AG08396 (cell line): ENCODE measurements at places on chromosomes 3 and 15.

GRCh38 chr15:65641768-65642475 is 20.2 kb downstream of the SLC24A1 start:
- no peak for DNase-seq

DNA sequence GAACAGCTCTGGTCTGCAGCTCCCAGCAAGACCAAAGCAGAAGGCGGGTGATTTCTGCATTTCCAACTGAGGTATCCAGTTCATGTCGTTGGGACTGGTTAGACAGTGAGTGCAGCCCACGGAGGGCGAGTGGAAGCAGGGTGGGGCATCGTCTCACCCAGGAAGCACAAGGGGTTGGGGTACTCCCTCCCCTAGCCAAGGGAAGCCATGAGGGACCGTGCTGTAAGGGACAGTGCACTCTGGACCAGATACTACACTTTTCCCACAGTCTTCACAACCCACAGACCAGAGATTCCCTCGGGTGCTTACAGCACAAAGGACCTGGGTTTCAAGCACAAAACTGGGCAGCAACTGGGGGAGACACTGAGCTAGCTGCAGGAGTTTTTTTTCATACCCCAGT is 8.5 kb upstream of the SLC25A36 start:
- no peak for DNase-seq

- DNase-seq: no peak
Measured at GRCh38 chr15:38961456-38961855, 396.8 kb upstream of the RASGRP1 start.

- DNase-seq: no peak
Measured at GRCh38 chr3:82240322-82240721, 478.9 kb upstream of the GBE1 start.

DNA sequence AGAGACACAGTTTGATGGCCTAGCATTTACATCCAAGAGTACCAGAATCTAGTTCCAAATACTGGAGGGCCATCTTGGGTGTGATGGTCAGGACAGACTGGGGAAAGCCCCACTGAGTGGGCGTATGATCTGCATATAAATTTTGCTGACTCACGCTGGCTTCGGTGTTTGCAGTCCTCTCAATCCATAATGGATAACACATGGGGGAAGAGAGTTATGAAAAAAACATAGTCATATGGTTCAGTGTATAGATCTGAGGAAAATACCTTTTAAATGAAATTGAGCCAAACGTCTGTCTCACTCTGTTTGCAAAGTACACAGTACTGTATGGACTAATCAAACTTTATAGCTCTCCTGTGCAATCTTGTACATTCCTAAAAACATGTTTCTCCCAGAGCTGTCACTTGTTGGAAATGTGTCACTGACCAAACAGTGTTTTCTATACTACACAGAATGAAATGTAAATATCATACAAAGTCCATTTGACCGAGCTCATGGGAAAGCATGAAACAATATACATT is 125.3 kb upstream of the THBS1 start:
- DNase-seq: no peak

DNA sequence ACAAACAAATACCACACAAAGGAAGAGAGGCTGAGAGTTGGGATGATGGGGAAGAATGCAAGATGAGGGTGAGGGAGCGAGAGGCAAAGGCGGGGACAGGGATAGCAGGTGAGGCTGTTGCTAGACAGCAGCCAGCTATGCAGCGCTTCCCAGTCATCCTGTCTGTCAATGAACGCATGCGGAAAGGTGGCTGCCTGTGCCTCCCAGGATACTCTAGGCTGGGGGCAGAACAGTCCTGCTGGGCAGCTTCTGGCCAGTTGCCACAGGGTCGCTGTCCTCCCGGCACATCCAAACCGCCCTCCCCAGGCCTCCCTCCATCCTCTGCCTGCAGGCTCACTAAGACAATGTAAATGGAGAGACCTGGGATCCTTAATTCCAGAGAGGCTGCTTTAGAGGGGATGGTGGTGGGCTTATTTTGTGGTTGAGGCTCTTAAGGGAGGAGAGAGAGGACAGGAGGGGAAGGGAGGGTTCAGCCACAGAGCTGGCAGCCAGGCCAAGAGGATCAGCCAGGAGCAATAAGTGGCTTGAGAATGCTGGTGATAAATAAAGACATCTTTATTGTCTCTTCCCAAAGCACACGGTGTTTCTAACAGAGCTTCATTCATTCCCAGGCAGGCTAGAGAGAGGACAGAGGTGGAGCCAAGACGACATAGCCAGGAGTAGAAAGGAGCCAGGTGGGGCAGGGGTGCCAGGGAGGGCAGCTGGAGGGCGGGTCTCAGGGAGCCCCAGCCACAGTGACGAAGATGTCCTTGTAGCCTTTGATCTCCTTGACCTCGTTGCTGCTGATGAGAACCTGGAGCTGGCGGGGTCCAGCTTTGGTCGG is 9.2 kb upstream of the TGM5 start:
- no peak for DNase-seq

- DNase-seq: no peak
Measured at GRCh38 chr3:40477666-40478065, 744 bp downstream of the ZNF619 start.

DNA sequence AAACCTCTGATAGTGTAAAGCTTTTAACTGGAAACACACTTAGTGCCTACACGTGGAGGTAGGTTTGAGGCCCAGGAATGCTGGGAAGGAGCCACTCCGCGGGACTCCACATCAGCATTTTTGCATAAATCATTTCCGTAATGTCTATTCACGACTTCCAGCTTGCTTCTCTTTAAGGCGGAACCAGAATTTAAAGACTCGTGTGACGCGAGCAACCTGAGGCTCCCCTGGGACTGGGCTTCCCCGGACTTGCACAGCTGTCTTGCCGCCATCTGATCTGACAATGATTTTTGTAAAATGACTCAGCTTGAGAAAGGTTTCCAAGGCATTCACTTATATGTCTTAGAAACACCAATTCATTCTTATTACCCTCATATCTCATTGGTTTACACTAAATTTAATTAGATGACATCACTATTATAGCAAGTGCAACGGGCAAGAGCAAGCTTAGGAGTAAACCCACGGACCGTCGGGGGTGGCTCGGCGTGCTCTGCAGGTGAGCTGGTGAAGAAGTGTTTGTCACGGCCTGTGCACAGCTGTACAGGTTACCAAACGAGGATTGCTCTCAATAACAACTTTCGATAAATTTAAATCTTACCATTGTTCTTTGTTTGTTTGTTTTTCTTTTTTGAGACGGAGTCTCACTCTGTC is 95.2 kb downstream of the CHSY1 start:
- DNase-seq: no peak

DNA sequence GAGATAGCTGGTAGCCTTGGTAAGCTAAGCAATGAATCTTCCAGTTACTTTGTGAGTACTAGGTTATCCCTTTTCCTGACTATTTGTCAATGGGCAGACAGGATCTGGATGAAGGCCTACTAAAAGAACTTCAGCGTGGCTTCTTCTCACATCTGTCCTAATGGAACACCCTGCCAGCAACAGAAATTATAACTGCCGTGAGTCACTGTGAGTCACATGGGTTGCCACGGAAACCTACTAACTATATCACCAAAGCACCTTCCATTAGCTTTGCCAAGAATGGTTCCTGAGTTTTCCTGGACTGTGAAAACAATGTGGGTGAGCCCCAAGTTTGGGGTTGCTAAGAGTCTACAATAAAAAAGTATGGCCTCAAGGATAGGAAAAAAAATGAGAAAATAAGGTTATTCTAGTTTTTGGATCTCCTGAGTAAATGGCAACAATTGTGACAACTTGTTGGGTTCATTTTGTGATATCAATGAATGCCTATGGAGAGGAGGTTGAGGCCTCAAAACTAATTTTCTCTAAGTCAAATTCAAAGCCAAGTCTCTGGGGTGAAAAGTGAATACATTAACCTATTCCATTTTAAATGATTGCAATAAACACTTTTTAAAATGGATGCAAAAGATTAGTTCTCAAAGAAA is 195.1 kb upstream of the ICE2 start:
- DNase-seq: peak; percentile 66

DNA sequence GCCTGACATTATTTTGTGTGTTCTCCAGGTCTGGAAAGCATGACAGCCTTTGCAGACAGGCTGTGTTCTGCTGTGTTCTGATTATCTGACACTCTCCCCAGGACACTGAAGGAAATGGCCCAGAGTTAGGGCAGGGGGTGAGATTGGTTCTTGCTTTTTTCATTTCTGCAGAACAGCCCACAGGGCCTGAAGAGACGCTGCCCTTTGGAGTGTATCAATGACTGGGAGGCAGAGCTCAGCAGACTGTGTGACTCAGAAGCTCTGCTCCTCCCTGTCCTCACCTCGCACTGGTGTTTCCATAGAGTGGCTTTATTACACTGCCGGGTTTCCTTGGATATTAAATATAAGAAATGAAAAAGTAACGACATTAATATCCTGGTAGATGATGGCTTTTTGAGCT is 523.6 kb downstream of the NTRK3 start:
- no peak for DNase-seq

GRCh38 chr3:96806341-96806740 is 8.1 kb upstream of the EPHA6 start:
- no peak for DNase-seq

- peak; percentile 45 for DNase-seq
Measured at GRCh38 chr3:81302045-81302444, 459.4 kb downstream of the GBE1 start.

DNA sequence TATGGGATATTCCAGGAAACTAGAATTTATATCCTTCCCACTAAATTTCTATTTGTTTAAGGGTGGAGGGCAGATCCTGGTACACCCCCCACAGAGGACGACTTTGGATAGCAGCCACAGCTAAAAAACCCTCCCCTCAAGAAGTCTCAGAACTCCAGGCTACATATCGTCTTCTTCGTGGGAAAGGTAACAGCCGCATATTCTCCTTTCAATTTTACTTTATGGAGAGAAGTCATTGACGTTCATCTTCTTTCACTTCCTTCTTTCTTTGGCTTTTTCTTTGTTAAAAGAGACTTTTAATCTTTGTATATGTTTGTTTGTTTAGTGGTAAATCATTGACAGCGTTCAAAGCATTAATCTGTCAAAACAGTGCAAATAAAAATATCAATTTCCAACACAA is 36.3 kb downstream of the TRIP4 start:
- DNase-seq: no peak

GRCh38 chr3:197591816-197592215 is 36.0 kb upstream of the BDH1 start:
- no peak for DNase-seq

DNA sequence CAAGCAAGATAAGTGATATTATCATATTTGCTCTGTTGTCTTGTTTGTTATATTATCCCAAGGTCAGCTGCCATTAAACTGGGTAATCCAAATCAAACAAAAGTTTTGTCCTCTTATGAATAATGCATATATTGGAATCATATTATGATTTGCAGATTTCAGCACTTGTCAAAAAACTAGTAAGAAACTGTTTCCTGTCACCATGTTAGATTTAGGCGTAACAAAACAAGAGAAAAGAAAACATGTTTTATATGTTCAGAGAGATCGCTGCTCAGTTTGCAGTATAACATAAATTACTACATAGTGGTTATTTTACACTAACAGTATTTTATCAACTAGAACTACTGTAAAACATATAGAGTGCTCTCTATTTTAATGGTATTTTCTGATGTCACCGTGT is 123.4 kb upstream of the ICE2 start:
- no peak for DNase-seq

DNA sequence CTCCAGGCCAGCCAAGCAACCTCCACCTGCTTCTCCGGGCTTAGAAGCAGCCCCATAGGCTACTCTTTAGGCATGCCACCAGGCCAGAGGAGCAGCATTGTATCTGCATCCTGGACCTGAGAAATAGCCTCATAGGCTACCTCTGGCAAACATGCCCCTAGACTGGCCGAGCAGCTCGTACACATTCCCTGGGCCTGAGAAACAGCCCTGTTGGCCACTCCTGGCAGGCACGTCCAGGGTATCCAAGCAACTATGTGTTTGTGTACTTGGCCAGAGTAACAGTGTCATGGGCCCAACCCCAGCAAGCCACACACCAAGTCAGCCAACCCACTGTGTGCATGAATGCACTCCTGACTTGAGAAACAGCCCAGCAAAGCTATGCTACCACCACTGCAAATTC is 498.7 kb upstream of the CDIN1 start:
- no peak for DNase-seq

GRCh38 chr15:27327467-27328025 is 356.6 kb downstream of the GABRG3 start:
- DNase-seq: no peak

GRCh38 chr3:185758912-185759311 is 65.9 kb downstream of the IGF2BP2 start:
- DNase-seq: no peak

DNA sequence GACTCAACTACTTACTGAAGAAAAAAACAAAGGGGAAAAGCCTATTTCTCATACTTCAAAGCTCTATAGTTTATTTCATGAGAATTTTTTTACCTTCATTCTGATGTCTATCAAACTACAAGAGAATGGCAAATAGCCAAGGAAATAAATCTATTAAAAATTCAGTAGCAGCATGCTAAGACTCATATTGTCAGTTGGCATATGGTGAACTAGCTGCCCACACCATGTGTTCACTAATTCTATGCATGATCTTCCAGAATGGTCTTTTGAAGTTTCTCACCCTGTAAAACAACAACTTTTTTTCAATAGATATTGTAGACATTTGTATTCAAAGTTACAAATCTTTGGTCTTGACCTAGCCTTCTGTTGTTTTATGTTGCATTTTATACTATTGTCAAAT is 386.2 kb downstream of the RSL24D1 start:
- DNase-seq: no peak

DNA sequence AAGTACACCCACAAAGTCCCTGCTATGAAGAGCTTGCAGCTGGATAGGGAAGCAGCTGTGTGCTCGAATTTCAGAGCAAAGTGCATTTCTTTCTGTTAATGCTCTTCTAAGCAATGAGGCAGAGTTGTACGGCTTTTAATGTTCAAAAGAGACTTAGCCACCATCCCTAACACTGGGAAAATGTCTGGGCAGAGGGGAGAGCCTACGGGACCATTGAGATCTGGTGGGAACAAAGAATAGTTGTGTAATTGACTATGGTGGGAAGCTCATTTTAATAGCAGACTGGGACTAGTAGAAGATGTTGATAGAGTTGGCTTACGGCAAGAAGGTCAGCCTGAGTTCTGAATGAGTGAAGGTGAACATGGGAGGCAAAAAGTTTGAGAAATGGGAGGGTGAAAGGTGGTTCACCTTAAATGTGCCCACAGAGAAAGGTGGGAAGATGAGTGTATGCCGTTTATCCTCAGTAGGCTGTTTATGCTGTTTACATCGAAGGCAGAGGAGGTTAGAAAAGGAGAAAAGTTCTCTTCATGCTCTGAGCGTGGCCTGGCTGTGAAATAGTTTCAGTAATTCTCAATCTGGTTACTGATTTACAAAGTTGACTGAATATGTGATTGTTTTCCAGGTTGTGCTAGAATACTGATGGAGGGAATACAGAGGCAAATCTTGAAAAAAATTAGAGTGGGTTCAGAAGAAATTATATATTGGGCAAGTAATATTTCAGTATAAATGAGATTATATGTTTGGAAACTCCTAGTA is 22.9 kb upstream of the UTS2B start:
- no peak for DNase-seq

DNA sequence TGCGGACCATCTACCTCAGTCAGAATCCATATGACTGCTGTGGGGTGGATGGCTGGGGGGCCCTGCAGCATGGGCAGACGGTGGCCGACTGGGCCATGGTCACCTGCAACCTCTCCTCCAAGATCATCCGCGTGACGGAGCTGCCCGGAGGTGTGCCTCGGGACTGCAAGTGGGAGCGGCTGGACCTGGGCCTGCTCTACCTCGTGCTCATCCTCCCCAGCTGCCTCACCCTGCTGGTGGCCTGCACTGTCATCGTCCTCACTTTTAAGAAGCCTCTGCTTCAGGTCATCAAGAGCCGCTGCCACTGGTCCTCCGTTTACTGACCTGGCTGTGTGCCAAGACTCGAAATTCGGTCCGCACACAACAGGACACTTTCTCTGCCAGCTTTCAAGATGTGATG is 21.9 kb downstream of the NRROS start:
- DNase-seq: no peak
